ENCODE measurements at places on chromosomes 1 and 21. TPM values are rescaled to one million over a fixed set of nuclear protein-coding genes. Genes with fewer than 3 reads are reported as not detected.

DNA sequence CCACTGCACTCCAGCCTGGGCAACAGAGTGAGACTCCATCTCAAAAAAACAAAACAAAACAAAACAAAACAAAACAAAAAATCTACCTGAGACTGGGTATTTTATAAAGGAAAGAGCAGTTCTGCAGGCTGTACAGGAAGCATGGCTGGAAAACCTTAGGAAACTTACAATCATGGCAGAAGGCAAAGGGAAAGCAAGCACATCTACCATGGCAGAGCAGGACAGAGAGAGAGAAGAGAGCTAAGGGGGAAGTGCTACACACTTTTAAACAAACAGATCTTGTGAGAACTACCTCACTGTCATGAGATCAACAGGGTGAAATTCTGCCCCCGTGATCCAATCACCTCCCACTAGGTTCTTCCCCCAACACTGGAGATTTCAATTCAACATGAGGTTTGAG is 198.3 kb upstream of the SAMSN1 start:
- no peak overlapping the region for H3K27ac ChIP-seq
- no peaks in the 10 kb centered on the region for H3K4me1 ChIP-seq
- DNase-seq = no peak

- peaks cover 41% of the 10 kb centered on the region for H3K4me1 ChIP-seq
- H3K27me3 ChIP-seq = no peaks in the 10 kb centered on the region
These were observed 16.8 kb downstream of the DUSP10 start for GRCh38 chr1:221724931-221725605.

DNA sequence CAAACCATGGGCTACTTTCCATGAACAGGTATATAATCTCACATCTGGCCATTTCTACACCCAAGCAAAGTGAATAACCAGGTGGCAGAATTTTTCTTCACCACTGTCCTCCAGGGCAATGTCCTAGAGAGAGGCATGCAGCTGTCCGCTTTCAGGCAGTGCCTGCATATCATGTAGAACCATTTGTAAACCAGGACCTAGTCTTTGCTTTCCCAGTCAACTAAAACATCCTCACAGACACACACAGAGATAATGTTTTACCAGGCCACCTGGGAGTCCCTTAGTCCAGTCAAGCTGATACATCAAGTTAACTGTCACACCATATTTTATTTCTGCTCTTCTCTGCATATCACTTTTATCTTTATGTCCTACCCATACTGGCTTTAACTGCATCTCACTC is 26.2 kb downstream of the TNFSF18 start:
- H3K4me1 ChIP-seq = no peaks in the 10 kb centered on the region
- no peak overlapping the region for H3K27ac ChIP-seq
- H3K4me3 ChIP-seq = no peak overlapping the region

DNA sequence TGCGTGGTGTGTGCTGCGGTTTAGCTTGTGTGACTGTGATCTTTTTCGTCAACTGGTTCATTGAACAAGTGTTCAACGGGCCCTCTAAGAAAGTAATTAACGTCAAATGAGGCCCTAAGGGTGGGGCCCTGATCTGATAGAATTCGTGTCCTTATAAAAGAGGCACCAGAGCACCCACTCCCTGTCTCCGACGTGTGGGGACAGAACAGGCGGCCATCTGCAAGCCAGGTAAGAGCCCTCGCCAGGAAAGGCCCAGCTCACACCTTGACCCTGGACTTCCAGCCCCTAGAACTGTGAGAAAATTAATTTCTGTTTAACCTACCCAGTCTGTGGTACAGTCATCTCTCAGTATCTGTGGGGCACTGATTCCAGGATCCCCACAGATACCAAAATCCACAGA is 20.4 kb upstream of the SAMD11 start:
- peak overlapping the region; percentile 36 for H3K4me3 ChIP-seq
- peaks cover 12% of the 10 kb centered on the region for H3K4me1 ChIP-seq
- H3K36me3 ChIP-seq = peaks cover 2% of the 10 kb centered on the region
- H3K27ac ChIP-seq = no peak overlapping the region
- H3K27me3 ChIP-seq = peaks cover 35% of the 10 kb centered on the region
- no peak for DNase-seq

GRCh38 chr1:207711285-207711684 is 40.6 kb upstream of the CD46 start:
- no peak overlapping the region for H3K4me3 ChIP-seq
- no peak overlapping the region for H3K27ac ChIP-seq
- H3K27me3 ChIP-seq = peaks cover 2% of the 10 kb centered on the region
- no peaks in the 10 kb centered on the region for H3K4me1 ChIP-seq

GRCh38 chr1:29398431-29398830 is 162.1 kb downstream of the PTPRU start:
- H3K27me3 ChIP-seq = peaks cover 27% of the 10 kb centered on the region
- no peak overlapping the region for H3K27ac ChIP-seq
- H3K36me3 ChIP-seq = no peaks in the 10 kb centered on the region
- H3K4me1 ChIP-seq = no peaks in the 10 kb centered on the region

Gene CSF3R
- 13.0 TPM for total RNA-seq

Gene RIMKLA
- 0.07 TPM for total RNA-seq

Measured in T-helper 17 cell (primary cell).